ENCODE measurements at places on chromosomes 12 and 14.

DNA sequence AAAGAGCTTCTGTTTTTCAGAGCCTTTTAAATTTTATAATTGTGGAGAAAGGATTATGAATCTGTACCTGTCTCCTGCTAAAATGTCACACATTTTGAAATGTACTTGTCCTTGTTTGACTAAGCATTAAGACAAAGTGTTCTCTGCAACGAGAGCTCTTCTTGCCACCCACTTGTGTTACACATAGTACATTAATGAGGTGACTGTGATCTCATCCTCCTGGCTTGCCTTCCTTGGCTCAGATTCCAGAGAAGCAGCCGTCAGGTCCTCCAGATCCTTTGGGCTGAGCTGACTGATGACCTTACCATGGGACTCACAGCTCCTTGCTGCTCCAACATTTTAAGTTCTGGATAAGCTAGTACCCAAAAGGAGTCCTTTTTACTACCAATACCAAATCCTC lies 81.4 kb downstream of the BBS10 start:
- no peak overlapping the region for H3K27ac ChIP-seq
- H3K36me3 ChIP-seq = no peaks in the 10 kb centered on the region
- no peaks in the 10 kb centered on the region for H3K4me1 ChIP-seq
- DNase-seq = no peak

DNA sequence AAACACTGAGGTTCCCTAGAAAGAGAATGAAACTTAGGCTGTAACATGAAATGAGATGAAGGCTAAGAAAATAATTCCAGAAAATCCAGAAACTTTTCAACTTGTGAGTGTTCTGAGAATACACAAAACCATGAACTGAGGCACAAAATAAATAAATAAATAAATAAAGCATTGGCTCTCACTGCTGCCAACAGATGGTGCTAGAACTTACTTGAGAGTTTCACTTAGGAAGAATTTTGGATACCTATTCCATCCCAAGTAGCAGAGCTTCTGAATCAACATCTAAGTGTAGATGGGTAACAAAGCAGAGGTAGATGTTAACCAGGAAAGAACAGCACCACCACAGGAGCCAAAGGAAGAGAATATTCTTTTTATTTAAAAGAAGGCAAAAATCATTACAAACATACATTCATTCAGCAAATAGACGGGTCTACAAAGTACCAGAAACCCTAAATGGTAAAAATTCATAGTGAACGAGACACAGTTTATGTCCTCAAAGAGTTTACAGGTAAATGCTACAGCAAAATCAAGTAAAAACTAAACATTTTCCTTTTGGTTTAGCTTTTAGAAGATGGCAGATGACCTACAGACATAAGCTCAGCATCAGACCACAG lies 16.7 kb downstream of the EPS8 start:
- H3K36me3 ChIP-seq = no peaks in the 10 kb centered on the region
- H3K4me1 ChIP-seq = no peaks in the 10 kb centered on the region
- no peak overlapping the region for H3K4me3 ChIP-seq
- DNase-seq = no peak
- H3K27ac ChIP-seq = no peak overlapping the region

- no peak overlapping the region for H3K4me3 ChIP-seq
- H3K36me3 ChIP-seq = no peaks in the 10 kb centered on the region
- H3K27ac ChIP-seq = no peak overlapping the region
- peaks cover 7% of the 10 kb centered on the region for H3K4me1 ChIP-seq
- H3K27me3 ChIP-seq = peaks cover 7% of the 10 kb centered on the region
- no peak for DNase-seq
These were observed 252.2 kb upstream of the ATP2B1 start for GRCh38 chr12:89960607-89961394.

DNA sequence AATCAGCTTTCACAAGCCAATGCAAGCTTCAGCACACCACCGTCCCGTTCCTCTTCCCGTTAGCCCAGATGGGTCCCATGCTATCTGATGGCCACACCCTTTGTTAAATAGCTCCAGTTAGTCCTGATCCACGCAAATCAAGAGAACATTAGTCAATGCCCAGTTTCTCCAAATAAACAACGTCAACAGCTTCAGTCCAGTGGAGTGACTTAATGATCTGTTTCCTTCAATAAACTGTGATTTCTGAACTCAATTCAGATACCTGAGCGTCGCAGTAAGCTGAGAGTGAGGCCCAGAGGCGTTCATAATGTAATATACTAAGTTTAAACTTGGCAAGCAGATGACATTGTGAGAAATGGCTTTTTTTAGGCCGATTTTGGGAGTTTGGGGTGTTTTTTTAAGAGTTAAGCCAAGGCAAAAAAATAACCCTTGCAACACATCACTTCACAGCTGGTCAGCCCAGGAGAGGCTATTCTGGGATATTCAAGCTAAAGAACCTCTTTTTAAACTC lies 112.3 kb downstream of the ZFP36L1 start:
- no peak overlapping the region for H3K4me3 ChIP-seq
- no peak for DNase-seq
- no peaks in the 10 kb centered on the region for H3K27me3 ChIP-seq
- H3K36me3 ChIP-seq = no peaks in the 10 kb centered on the region

GRCh38 chr12:128790221-128790620 lies 33.5 kb downstream of the SLC15A4 start:
- no peak overlapping the region for H3K4me3 ChIP-seq
- peaks cover 10% of the 10 kb centered on the region for H3K4me1 ChIP-seq

DNA sequence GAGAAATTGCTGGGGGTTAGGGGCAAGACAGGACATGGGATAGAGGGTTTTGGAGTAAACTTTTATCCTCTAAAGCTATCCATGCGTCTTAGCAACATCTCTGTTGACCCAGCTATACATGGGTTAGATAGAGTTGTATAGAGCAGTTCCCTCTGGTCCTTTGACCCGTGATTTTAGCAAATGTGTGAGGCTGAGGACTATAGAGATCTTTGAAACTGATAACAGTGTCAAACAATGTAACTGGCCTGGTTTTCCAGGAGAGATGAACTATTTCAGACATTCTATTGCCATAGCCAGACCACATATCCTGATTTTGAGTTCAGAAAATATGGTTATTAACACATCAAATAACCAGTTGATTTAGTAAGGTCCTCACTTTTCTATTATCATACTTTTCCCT lies 60.4 kb downstream of the B4GALNT3 start:
- no peaks in the 10 kb centered on the region for H3K4me1 ChIP-seq
- no peaks in the 10 kb centered on the region for H3K36me3 ChIP-seq
- no peak overlapping the region for H3K27ac ChIP-seq

GRCh38 chr12:123681605-123682004 lies 10.7 kb downstream of the TCTN2 start:
- H3K4me3 ChIP-seq = no peak overlapping the region
- no peaks in the 10 kb centered on the region for H3K27me3 ChIP-seq
- no peak for DNase-seq
- no peak overlapping the region for H3K27ac ChIP-seq
- H3K4me1 ChIP-seq = no peaks in the 10 kb centered on the region

DNA sequence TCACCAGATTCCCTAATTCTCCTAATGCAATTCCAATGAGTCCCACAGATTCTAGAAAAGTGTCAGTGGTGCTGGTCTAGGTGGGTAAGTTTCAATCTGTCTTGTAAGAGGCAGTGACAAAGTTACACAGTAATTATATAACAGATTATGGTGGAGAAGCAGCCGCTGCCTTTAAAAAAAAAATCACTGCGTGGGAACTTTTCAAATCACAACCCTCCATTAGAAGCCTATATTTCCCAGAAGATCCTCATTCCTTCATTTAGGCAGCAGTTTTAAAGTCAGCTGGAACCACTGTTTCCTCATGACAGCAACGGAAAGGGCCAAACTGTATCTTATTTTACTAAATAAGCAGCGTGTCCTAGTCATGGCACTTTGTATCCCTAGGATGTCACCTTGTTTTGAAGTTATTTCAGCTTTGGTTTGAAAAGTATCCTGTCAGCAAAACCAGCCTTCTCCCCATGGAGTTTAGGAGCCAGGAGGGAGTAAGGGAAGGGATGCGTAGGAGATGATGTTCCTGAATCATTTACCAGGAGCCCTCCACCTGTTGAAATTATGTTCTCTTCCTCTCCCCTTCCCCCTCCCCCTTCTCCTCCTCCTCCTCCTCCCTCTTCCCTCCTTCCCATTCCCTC lies 27.7 kb upstream of the DUSP6 start:
- H3K27ac ChIP-seq = no peak overlapping the region
- peaks cover 41% of the 10 kb centered on the region for H3K4me1 ChIP-seq
- H3K36me3 ChIP-seq = peaks cover 13% of the 10 kb centered on the region
- H3K27me3 ChIP-seq = no peaks in the 10 kb centered on the region
- no peak for DNase-seq
- no peak overlapping the region for H3K4me3 ChIP-seq

- H3K27ac ChIP-seq = peak overlapping the region; percentile 90
- H3K4me1 ChIP-seq = peaks cover 49% of the 10 kb centered on the region
- no peaks in the 10 kb centered on the region for H3K27me3 ChIP-seq
- H3K36me3 ChIP-seq = peaks cover 75% of the 10 kb centered on the region
- DNase-seq = peak; percentile 36
These were observed 17.2 kb upstream of the ARID4A start for GRCh38 chr14:58280954-58281787.

GRCh38 chr12:29102741-29103140 lies 46.3 kb upstream of the FAR2 start:
- peak overlapping the region; percentile 61 for H3K4me3 ChIP-seq
- no peak for DNase-seq
- peaks cover 20% of the 10 kb centered on the region for H3K36me3 ChIP-seq
- peak overlapping the region; percentile 92 for H3K27ac ChIP-seq
- peaks cover 5% of the 10 kb centered on the region for H3K27me3 ChIP-seq

- peaks cover 1% of the 10 kb centered on the region for H3K36me3 ChIP-seq
- no peak for DNase-seq
- no peaks in the 10 kb centered on the region for H3K27me3 ChIP-seq
These were observed 30.2 kb downstream of the ACTN1 start for GRCh38 chr14:68948686-68949600.

DNA sequence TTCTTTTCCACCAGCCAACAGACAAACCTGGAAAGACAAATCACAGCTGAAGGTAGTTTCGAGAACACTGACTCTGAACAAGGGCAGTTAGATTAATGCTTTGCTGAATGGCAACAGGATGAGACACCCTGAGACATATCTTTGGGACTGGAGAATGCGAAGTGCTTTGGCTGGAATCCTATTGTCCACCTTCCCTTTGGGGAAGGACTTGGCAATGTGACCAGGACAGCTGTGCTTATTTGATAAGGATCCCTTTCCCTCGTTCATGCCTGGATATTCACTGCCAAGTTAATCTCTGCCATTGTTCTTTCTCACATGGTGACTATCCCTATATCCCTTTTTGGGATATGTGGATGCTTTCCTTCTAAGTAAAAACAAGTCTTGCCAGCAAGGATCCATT lies 537.1 kb upstream of the SEL1L start:
- no peaks in the 10 kb centered on the region for H3K4me1 ChIP-seq
- no peaks in the 10 kb centered on the region for H3K27me3 ChIP-seq
- DNase-seq = no peak
- H3K27ac ChIP-seq = no peak overlapping the region
- H3K36me3 ChIP-seq = no peaks in the 10 kb centered on the region
- H3K4me3 ChIP-seq = no peak overlapping the region

- H3K4me3 ChIP-seq = no peak overlapping the region
- peak overlapping the region; percentile 3 for H3K27ac ChIP-seq
- DNase-seq = no peak
- peaks cover 49% of the 10 kb centered on the region for H3K36me3 ChIP-seq
- peaks cover 44% of the 10 kb centered on the region for H3K4me1 ChIP-seq
These were observed 4.5 kb downstream of the E2F7 start for GRCh38 chr12:77060883-77061240.

GRCh38 chr12:54853933-54854538 lies at the start of gene MUCL1:
Gene MUCL1 (plus strand): TSS chr12:54854516. CDS start chr12:54854583, 67 bp downstream.
- peaks cover 11% of the 10 kb centered on the region for H3K4me1 ChIP-seq
- H3K27ac ChIP-seq = no peak within 1 kb of the TSS
- no peaks in the 10 kb centered on the region for H3K36me3 ChIP-seq
- H3K4me3 ChIP-seq = no peak within 1 kb of the TSS

GRCh38 chr14:63174760-63175191 lies 29.5 kb upstream of the RHOJ start:
- no peak overlapping the region for H3K4me3 ChIP-seq
- H3K4me1 ChIP-seq = no peaks in the 10 kb centered on the region
- H3K27me3 ChIP-seq = no peaks in the 10 kb centered on the region
- DNase-seq = no peak

- H3K4me1 ChIP-seq = peaks cover 25% of the 10 kb centered on the region
- DNase-seq = no peak
- peaks cover 45% of the 10 kb centered on the region for H3K36me3 ChIP-seq
- H3K4me3 ChIP-seq = no peak overlapping the region
These were observed 2.9 kb downstream of the RBM23 start for GRCh38 chr14:22915886-22916521.

- DNase-seq = no peak
- H3K27ac ChIP-seq = no peak overlapping the region
- peaks cover 4% of the 10 kb centered on the region for H3K4me1 ChIP-seq
- no peak overlapping the region for H3K4me3 ChIP-seq
- H3K27me3 ChIP-seq = peaks cover 11% of the 10 kb centered on the region
- peaks cover 8% of the 10 kb centered on the region for H3K36me3 ChIP-seq
These were observed 6.5 kb upstream of the KCNMB4 start for GRCh38 chr12:70359458-70360197.

- H3K4me3 ChIP-seq = no peak overlapping the region
- H3K27ac ChIP-seq = peak overlapping the region; percentile 13
- H3K36me3 ChIP-seq = peaks cover 68% of the 10 kb centered on the region
- no peak for DNase-seq
- H3K27me3 ChIP-seq = no peaks in the 10 kb centered on the region
These were observed 143.9 kb upstream of the HIF1A start for GRCh38 chr14:61551384-61551783.

GRCh38 chr12:118188690-118189371 lies 52.9 kb downstream of the PEBP1 start:
- no peaks in the 10 kb centered on the region for H3K27me3 ChIP-seq
- peaks cover 9% of the 10 kb centered on the region for H3K36me3 ChIP-seq
- H3K27ac ChIP-seq = no peak overlapping the region
- DNase-seq = no peak
- H3K4me3 ChIP-seq = no peak overlapping the region

DNA sequence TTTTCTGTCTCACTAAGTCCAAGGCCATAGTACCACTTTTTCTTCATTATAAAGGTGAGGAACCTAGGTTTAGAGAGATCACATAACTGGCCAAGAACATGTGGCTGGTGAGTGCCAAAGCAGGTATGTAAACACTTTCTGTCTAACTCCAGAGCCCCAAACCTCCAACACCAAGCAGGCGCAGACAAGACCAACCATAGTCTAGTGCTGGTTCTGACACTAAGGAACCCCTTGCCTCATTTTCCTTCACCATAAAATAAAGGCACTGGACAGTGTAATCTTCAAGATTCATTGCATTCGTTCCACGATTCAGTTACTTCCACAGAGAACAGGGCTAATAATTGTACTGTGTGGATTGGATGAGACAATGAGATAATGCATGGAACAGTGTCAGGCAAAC lies 71.0 kb downstream of the NPAS3 start:
- no peak overlapping the region for H3K4me3 ChIP-seq
- no peak overlapping the region for H3K27ac ChIP-seq
- H3K4me1 ChIP-seq = no peaks in the 10 kb centered on the region
- DNase-seq = no peak
- no peaks in the 10 kb centered on the region for H3K27me3 ChIP-seq

- peaks cover 17% of the 10 kb centered on the region for H3K27me3 ChIP-seq
- peaks cover 28% of the 10 kb centered on the region for H3K4me1 ChIP-seq
- peak overlapping the region; percentile 43 for H3K27ac ChIP-seq
- peak overlapping the region; percentile 75 for H3K4me3 ChIP-seq
- DNase-seq = no peak
These were observed 799 bp downstream of the ZNF219 start for GRCh38 chr14:21097636-21098075.

- H3K36me3 ChIP-seq = no peaks in the 10 kb centered on the region
- no peaks in the 10 kb centered on the region for H3K4me1 ChIP-seq
- peaks cover 28% of the 10 kb centered on the region for H3K27me3 ChIP-seq
- H3K27ac ChIP-seq = no peak overlapping the region
- no peak for DNase-seq
These were observed 52.3 kb downstream of the IRAK3 start for GRCh38 chr12:66241061-66242043.
